Stimulated activated CD8-positive, alpha-beta memory T cell treated with anti-CD3 and anti-CD28 coated beads, Interleukin-7, amount 100 ng/mL, for 1 hour (primary cell): ENCODE measurements at places on chromosomes 4 and X.

DNA sequence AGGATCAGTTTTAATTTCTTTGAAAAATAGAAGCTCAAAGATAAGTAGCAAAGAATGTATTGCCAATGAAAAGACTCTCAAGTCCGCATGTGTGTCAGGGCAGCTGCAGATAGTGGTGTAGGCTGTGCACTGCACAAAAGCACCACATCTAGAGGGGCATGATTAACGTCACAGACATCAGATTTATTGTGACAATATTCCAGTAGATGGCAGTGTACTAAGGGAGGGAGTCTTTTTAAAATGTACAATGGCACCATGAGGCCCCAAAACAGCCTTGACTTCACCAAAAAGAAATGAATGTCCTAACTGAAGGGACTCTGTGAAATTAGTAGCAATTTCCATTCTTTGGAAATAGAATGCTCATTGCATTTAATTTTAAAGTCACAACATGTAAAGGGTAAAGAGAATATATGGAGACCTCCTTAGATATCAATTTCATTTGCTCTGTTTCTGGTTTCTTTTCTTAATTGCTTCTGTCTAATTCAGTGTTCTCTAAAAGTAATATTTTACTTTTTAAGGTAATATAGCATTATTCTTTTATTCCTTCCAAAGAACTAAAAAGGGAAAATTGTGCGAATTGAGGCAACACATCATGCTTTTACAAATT is 98.4 kb downstream of the ZNF827 start:
- DNase-seq = no peak

DNA sequence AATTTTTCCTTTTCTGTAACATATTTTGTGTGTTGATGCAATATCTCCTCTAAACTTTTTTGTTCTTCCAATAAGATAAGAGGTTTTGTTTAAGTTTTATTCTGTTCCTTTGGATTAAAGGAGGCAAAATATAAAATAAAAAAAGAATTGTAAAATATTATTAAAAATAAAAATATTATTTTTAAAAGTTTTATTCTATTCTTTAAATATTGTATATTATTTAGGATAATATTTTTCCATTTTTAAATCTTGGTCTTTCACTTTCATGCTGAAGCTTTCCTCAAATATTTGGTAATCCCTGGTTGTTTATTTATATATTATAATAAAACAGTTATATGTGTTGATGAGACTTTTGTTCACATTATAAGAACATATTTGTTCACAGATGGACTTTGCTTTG is 187.9 kb upstream of the PDE5A start:
- no peak for DNase-seq

DNA sequence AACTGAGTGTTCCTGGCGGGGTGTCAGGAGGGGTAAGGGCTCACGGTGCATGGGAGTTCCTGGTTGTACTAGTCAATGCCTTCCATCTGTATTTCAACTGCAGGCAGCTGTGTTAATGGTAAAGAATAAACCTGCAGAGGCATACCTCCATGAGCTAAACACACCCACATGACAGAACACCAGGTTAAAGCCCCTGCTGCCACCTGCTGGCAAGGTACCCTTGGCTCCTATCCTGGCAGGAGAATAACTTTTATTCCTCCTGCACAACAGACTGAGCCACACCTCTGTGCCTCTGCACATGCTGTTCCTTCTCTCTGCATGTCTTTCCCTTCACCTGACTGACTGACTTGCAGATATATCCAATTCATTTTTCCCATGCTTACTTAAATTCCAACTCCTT is 11.1 kb downstream of the ITIH6 start:
- DNase-seq = no peak

DNA sequence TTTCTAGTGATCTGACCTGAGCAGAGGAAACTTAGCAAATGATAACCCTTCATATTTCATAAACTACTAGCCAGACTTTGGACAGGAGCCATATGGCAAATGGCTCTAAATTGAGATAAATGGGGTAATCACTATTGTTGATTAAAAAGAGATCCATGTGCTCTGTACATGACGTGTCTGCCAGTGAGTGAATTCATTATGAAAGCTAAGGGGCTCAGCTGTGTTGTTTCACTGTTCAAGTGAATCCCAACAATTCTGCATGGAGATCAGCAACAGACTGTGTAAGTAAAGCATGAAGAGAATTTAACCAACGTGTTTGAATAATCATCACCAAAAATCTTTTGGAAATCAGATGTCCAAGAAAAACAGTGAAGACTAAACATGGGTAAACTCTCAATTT is 9.5 kb upstream of the QRFPR start:
- no peak for DNase-seq

GRCh38 chr4:142238589-142238988 is 602.2 kb downstream of the IL15 start:
- DNase-seq = no peak

DNA sequence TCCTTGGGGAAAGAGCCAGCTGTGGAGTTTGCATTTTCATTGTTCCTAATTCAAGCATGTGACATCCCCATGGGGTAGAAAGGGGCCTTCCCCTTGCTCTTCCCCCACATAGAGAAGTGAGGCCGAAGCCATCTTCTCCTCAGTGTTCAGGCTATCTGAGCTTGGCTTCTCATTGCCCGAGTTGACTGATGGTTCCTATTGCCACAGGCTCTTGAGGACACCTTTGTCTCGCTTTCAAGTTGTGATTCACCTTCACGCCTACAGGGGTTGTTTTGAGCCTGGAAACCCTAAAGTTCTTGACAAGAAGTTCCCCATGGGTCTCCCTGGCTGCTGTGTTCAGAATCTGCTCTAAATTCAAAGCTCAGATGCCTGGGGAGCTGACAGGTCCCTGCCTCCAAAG is 25.0 kb downstream of the CCNQ start:
- DNase-seq = no peak

DNA sequence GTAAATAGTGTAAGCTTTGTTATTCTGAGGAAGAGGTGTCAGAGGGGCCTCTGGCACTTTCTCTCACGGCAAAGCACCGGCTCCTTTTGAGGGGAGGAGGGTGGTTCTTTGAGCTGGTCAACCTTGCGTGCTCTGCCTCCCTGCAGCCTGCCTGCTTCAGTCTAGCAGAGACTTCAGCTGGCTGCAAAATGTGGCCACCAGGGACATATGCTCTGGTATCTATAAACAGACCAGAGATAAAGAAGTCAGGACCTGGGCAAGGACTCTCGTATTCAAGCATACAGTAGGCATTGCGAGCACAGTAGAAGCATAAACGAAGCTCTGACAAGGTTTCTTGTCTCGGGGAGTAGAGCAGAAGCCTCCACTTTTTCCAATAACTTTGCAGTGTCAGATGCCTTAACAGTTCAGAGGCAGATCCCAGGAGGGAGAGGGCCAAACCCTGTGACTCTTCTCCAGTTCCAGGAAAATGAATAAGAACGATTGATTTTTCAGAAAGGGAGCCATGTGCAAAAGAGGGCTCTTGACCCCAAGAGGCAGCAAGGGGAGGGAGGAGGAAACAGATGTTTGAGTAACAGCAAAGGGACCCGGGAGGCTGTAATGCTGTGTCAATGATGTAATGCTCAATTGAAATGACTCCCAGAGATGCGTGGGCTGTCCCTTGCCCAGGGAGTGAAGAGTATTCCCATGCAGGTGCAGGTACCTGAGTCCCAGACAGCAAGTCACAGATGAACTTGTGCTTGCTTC is 57.9 kb upstream of the TEX13D start:
- DNase-seq = no peak

DNA sequence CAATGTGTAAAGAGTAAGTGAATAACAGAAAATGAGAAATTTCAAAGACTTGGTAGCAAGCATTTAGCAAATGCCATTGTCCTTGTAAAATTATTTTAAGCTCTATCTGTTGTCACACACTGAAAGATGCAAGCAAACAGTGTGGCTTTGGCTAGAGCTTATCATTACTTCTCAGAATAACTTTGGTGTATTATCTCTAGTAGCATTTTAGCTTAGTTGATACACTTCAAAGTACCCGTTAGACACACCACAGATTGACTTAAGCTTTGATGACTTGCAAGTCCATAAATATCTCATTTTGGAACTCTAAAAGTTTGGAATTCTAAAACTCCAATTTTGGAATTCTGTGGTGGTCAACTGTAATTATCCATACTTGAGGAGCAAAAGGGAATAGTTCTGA is 98.6 kb downstream of the PDLIM5 start:
- no peak for DNase-seq

GRCh38 chrX:129108936-129109335 is 414.4 kb downstream of the SMARCA1 start:
- DNase-seq = no peak

DNA sequence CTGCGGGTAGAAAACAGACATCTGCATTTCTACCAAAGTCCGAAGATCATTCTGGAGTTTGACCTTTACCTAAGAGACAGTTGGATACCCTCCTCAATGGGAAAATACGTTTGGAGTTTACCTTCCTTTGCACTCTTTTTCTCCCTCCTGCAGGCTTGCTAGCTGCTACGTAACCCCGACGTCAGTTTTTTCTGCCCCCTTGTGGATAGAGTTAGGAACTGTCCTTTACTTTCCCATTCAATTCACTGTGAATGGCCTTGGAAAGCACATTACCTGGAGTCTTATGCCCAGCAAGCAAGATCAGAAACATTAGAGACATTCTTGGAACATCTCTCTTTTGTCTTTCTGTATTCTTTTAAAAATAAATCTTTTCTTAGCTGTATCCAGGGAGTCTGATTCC is 250.7 kb downstream of the NAP1L3 start:
- no peak for DNase-seq

DNA sequence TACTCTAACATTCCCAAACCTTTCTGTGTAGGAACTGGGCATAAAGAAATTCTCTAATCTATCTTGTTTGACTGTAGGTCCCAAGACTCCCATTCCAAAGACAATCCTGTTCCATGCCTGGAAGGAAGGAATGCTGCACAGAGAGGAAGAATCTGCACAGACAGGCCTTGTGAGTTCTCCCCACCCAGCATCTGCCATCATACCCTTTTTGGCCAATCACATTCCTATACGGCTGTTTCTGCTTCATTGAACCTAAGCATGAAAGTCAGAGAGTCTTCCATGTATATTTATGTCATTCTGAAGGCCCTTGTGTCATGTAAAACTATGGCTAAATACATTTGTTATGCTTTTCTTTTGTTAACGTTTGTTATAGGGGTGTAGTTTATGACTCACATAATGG is 667.7 kb upstream of the IGFBP7 start:
- no peak for DNase-seq

DNA sequence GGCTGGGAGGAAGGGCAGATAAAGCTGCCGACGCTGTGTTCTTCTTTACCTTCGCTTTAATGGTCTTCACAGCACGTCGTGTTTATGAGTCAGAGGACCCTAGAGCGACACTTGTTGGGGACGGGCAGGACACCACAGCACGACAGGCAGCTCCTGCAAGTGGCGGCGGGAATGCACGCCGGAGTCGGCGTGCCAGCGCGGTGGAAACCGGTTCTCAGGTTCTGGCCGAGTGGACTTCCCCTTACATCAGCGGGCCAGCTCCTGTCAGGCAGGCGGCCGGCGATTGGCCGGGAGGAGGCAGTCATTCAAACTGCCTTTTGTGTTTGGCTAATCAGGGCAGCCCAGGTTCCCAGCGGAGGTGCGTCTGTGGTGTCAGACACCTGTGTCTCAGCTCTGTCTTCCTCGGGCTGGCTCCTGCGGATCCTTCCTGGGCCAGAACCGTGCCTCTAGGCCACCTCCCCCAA is 150.9 kb downstream of the SHROOM3 start:
- no peak for DNase-seq

DNA sequence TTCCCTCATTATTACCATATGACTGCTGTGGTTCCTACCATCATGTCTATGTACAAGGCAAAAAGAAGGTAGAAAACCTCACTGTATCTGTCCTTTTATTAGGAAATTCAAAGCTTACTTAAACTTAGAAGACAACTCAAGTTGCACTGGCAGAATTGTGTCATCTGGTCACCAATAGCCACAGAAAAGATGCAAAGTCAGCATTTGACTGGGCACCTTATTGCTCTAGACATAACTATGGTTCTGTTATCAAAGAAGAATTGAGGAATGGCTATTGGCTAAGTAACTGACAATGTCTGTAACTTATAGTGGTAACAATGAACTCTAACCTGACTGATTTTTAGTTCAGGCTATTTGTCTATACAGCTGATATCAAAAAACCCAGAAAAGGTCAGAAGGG is 45.3 kb downstream of the MAP9 start:
- DNase-seq = no peak

DNA sequence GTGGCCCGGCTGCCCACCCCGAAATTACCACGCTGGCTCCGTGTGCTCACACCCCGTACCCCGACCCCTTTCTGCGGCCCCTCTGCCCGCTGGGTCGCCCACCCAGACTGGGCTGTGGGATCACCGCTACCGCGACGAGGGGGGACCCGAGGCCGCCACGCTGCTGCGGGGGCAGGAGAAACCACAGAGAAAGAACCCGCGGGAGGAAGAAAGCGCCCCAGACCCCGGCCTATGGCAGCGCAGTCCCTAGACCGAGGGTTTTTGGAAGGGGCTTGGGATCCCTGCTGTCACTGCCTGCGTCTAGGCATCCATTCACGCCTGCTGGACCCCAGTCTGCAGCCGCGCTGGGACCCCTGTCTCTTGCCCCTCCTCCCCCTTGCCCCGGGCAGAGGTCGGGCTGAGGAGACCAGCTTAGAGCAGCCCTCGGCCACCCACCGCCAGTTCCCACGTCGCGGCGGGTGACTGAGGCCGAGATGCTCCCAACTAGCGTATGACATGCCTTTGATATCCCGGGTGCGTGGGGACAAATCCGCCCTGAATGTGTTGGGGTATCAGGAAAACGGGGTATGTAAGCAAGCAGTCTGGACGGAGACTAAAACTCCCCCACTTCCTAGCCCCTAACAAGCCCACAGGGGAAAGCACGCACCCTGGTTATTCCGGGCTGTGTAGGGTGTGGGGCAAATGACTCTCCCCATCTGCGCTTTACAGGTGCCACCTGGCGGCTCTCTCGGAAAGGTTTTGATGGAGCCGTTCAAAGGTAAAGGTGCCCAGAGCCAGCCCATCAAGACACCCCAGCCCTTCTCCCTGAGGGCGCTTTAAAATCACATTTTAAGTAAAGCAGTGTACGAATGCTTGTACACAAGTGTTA is 862 bp upstream of the INPP4B start:
- DNase-seq = peak; percentile 45

GRCh38 chr4:99633772-99634171 is 23.9 kb downstream of the C4orf54 start:
- DNase-seq = no peak

DNA sequence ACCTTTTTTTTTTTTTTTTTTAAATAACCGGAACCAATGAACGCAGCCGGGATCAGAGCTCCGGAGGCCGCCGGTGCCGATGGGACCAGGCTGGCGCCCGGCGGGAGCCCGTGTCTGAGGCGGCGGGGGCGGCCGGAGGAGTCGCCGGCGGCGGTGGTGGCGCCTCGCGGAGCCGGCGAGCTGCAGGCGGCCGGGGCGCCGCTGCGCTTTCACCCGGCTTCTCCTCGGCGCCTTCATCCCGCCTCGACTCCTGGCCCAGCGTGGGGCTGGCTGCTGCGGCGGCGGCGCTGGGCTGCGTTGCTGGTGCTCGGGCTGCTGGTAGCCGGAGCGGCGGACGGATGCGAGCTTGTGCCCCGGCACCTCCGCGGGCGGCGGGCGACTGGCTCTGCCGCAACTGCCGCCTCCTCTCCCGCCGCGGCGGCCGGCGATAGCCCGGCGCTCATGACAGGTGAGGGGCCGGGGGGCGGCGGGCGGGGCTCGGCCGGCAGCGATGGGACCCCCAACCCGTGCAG is 337 bp downstream of the STIM2 start:
- DNase-seq = peak; percentile 25

- DNase-seq = no peak
These were observed 161.6 kb downstream of the SMIM20 start for GRCh38 chr4:26075583-26075982.
